ENCODE measurements at places on chromosomes 2 and 18.

- peak; percentile 61 for DNase-seq
Measured at GRCh38 chr2:155815851-155816250, 516.7 kb downstream of the NR4A2 start.

DNA sequence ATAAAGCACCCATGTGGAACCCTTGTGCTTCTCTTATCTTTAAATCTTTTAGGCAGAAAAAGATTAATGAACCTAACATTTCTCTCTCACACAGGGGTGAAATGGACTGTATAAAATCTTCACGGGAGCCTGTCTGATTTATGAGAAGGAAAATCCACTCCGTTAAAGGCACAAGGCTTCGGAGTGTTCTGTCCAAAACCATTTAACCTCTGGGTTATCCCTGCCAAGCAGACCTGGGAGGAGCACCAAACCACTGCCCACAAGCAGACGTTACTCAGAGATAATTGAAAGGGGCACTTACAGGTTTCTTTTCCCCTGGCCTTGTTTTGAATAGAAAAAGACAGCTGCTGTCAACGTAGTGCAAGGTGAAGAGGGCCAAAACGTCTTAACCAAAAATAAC is 184.4 kb upstream of the DOK6 start:
- no peak for DNase-seq

- no peak for DNase-seq
Measured at GRCh38 chr2:43332653-43333052, 106.2 kb upstream of the ZFP36L2 start.

DNA sequence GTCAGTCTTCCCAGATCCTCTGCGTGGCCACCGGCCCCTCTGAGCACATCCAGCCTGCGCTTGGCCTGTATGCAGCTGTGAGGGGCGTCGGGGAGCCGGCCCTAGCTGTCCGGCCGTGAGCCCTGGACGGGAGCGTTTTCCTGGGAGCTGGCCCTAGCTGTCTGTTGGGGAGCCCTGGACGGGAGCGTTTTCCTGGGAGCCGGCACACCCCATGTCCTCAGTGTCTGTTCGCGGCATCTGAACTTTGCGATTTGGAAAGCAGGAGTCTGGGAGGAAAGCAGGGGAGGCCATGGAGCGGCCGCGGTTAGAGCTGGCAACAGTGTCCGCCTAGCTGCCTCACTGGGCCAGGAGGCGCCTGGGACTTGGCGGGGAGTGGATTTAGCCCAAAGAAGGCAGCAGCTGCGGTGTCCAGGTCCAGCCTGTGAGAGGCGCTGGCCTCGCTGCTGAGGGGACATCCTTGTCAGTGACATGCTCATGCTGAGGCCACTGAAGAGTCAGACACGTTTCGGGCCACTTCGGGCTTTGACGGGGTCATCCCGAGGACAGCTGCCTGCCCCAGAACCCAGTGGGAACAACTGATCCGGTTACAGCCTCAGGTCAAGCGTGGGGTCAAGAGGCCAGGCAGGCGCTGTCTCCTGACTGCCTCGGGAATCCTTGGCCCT is 75.8 kb downstream of the KCNG2 start:
- DNase-seq: no peak

GRCh38 chr2:65096948-65097347 is 33.0 kb downstream of the RAB1A start:
- no peak for DNase-seq

GRCh38 chr2:127050803-127051115 is 56.2 kb downstream of the BIN1 start:
- DNase-seq: no peak

DNA sequence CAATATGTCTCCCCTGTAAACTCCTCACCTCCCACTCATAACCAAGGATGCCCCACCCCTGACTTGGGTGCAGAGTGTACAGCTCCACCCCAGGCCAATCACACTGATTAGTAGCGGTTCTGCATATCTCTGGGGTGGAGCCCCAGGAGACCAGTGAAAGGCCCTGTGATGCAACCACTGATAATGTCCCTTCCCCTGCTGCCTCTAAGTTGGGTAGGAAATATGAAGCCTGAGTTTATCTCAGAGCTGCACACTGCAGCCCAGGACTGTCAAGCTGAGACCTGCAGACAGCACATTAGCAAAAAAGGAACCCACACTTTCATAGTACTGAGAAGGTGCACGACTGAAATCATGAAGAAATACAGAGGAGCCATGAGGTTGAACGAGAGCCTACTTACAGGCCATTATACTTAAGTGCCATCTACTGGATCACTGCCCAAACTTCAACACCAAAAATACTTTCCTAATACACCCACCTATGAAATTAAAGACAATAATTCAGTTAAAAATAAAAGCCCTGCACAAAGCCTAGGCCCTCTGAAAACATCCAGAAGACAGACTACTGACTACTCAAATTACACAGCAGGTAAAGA is 455.4 kb upstream of the LRRTM4 start:
- DNase-seq: no peak

GRCh38 chr2:232459419-232460035 is 3.6 kb downstream of the ALPI start:
- DNase-seq: no peak

- DNase-seq: no peak
Measured at GRCh38 chr2:135257383-135258090, 205.4 kb downstream of the RAB3GAP1 start.

GRCh38 chr2:202267495-202267894 is 1.9 kb downstream of the NOP58 start:
- DNase-seq: no peak

DNA sequence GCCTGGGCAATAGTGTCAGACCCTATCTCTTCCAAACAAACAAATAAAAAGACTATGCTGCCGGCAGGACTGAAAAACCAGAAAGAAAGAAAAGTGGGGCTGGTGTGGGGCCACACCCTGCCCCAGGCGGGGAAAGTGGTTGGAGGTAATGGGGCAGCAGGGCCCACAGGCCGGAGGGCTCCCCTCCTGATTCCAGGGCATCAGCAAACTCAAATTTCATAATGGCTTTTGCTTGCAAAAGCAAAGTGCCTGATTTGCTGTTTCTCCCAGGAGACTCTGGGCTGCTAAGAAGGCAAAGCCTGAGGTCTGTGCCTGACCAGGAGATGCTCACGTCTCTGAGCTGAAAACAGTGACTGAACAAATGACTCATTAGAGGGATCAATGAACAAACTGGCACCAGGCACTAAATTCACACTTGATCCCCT is 121.9 kb downstream of the HDAC4 start:
- no peak for DNase-seq

DNA sequence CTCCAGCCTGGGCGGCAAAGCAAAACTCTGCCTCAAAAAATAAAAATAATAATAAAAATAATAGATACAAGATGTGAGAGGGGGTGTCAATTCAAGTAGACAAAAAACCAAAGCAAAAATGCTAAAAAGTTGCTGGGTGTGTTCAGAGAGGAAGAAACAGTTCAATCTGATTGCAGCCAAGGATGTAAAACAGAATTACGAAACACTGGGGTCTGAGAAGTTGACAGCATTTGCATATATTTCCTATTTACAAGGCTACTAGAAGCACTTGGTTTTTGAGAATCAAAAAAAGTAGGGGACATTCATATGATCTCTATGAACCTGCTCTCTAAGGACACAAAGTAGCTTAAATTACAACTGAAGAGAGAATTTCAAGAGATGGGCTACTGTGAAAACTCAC is 7.6 kb downstream of the TRIP12 start:
- peak; percentile 67 for DNase-seq

DNA sequence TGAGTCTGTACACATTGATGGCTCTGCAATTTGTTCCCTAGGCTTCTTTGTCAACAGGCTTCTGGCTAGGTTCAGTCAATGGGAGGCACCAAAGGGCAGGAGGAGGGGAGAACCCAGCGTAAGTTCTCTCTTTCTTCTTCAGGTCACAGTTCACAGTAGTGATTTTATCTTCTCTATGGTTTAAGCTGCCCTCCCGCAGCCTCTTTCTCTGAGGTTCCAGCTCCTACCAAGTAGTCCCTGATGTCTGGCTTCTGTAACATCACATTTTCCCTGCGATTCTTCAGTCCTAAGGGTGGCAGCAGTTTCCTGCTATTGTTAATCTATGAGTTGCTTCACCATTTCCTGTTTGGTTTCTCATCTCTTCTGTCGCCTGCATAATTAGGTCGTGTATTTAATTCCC is 107.4 kb downstream of the CPO start:
- peak; percentile 65 for DNase-seq

DNA sequence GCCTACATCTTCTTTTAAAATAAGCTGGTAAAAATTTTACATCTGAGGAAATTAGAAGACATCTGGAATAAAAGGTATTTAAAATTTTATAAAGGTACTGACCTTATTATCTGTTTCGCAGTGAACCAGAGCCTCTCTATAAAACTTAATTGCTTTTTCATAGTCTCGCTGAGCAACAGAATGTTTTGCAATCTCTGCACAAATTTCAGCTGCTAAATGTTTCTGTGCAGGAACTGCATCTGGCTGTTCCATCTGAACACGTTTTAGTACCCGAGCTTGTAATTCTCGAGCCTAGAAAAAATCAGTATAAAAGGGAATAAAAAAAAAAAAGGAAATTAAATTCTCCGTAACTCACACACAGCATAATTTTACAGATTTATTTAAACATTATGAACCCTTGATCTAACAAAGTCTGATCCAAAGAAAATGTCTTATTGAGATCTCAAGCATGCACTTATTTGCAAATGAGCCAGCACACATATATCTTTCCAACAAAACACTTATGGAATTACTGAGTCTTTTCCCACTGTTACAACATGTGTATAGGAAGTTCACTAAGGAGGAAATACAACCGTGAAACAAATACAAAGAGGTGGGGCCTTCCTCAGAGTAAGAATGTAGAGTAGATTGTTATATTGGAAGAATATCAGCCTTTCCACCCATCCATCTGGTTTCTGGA is 51.8 kb downstream of the TTC21B start:
- no peak for DNase-seq

DNA sequence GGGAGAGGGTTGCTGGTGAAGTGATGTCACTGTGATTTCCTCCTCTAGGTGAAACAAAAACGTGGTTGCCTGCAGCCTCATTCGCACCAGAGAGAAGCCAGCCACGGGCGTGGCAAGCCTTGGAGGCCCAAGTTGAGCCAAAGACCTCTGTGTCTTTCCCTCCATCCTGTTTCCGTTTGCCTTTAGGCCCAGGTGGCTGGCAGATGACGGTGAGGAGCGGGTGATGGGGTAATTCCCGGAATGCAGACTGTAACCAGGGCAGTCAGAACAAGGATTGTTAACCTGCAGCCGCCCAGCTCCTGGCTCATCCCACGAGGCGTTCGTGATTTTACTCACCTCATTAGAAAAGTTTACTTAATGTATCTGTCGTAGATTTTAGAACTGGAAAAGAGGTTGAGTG is 14.4 kb downstream of the CTIF start:
- DNase-seq: no peak

GRCh38 chr2:159124441-159124911 is 156.0 kb downstream of the TANC1 start:
- peak; percentile 69 for DNase-seq

DNA sequence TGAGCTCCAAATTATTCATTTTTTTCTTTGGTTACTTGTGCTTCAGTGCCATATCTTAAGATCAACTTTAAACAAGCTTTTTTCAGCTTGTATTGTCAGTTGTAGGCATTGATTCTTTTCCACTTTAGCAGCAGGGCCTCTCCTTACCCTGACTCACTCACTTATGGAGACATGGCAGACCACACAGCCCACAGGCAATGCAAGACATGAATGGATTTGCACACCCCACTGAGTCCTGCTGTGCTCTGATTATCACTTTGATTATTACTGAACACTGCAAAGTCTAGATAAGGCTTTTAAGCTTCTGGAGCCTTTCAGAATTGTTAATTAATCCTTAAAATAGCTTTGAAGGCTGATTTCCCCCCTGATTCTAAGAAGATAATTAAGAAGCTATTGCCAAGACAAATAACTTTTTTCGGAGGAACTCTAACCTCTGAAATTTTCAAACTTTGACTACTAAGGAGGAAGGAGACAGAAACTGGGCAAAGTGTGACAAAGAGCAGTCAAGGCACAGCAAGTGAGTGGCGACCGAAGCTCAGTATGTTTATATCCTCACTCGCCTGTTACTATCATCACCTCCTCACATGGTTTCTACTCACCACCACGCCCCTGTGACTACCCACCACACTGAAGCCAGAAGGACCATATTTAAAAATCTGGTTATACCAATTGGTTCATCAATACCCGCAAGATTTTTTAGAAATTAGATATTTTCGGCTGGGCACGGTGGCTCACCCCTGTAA is 43.3 kb downstream of the CACNB4 start:
- peak; percentile 38 for DNase-seq

DNA sequence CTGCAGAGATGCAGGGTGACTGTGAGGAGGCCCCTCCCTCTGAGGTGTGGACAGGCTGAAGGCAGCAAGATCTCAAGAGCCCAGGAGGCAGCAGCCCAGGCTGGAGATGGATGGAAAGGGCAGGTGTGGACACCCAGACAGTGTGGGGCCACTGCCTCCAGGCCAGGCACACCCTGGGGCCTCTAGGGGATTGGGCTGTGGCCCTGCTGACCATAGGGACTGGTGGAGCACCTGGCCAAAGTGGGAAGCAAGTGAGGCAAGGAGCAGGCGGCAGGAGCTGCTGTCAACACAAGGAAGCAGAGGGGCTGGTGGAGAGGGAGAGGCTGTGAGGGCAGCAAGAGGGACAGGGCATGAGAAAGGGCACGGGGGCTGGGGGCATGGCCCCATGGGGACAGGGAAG is 10.8 kb downstream of the SNED1 start:
- no peak for DNase-seq

- peak; percentile 66 for DNase-seq
Measured at GRCh38 chr18:68837665-68838451, 40.0 kb downstream of the CCDC102B start.

DNA sequence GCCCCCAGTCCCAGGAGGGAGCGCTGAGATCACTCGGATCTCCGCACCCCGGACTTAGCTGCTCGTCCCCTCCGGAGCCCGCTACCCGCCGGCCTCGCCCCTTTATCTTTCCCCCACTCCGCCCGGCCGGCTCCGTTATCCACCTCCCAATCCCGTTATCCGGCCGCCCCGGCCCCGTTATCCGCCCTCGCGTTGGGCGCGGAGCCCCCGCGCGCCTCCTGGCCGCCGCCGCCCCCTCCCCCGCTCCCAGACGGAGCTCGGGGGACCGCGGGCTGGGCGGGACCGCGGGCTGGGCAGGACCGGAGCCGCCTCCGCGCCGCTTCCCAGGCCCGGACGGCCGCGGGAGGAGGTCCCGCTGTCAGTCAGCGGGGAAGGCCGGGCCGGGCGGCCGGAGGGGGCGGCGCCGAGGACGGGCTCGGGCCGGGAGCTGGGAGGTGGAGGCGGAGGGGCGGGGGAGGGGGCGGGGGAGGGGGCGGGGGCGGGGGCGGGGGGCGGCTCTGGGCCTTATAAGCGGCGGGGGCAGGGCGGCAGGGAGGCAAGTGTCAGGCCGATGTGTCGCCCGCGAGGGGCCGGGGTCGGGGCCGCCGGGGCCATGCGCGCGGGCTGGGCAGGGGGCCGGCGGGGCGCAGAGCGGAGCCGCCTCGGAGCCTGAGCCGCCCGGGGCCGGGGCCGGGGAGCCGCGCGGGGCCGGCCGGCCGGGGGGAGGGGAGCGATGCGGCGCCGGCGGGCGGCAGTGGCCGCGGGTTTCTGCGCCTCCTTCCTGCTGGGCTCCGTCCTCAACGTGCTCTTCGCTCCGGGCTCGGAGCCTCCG is at the start of gene PKDCC:
Gene PKDCC, plus strand, starts transcription at position 534 of the 811 bp plus-strand sequence. Its CDS starts 179 bp downstream, at position 713.
- DNase-seq: peak; percentile 67
